Activated T-cell treated with anti-CD3 and anti-CD28 coated beads, Interleukin-2, amount 50 U/mL, for 4 hours (primary cell): ENCODE measurements at places on chromosomes 7 and 10. TPM values are rescaled to one million over a fixed set of nuclear protein-coding genes. Genes with fewer than 3 reads are reported as not detected.

Gene FFAR4
- total RNA-seq = not detected

Gene AKR1C2
- 0.32 TPM for total RNA-seq

Gene CALML3
- total RNA-seq = not detected

Gene CXCL12
- total RNA-seq = 0.16 TPM

Gene HUS1
- total RNA-seq = 48.9 TPM

Gene LRRN3
- total RNA-seq = 39.2 TPM

Gene PKD2L1
- not detected for total RNA-seq

Gene LLCFC1
- not detected for total RNA-seq

Gene TET1
- total RNA-seq = 0.23 TPM

Gene CDC14C
- total RNA-seq = not detected

Gene GPR26
- total RNA-seq = not detected
